ENCODE measurements at places on chromosomes 2 and 18. TPM values are rescaled to one million over a fixed set of nuclear protein-coding genes. Genes with fewer than 3 reads are reported as not detected.

- DNase-seq = no peak
Measured at GRCh38 chr2:241908686-241909420, 39.3 kb downstream of the RTP5 start.

GRCh38 chr2:59425247-59425646 lies 1128.2 kb downstream of the BCL11A start:
- DNase-seq = no peak

- no peak for DNase-seq
Measured at GRCh38 chr2:150903461-150903860, 358.2 kb downstream of the RBM43 start.

DNA sequence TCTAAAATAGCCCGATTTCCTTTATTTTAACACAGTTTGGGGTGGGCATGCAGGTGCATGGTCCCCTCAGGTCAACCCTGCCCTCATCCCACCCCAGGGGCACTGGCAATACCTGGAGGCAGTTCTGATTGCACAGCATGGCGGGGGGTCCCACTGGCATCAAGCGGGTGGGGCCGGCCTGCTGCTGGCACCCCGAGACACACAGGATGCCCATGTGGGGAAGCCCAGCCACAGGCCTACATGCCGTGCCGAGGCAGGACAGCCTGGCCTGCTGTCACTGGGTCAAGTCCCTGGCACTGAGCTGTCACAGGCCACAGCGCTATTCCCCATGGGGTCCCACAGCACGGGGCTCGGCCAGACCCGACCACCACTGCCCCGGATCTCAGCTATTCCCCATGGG lies 11.9 kb upstream of the KCNG2 start:
- no peak for DNase-seq

GRCh38 chr2:395886-396285 lies 108.0 kb upstream of the ALKAL2 start:
- DNase-seq = no peak

- no peak for DNase-seq
Measured at GRCh38 chr18:25759111-25759510, 331.3 kb downstream of the SS18 start.

DNA sequence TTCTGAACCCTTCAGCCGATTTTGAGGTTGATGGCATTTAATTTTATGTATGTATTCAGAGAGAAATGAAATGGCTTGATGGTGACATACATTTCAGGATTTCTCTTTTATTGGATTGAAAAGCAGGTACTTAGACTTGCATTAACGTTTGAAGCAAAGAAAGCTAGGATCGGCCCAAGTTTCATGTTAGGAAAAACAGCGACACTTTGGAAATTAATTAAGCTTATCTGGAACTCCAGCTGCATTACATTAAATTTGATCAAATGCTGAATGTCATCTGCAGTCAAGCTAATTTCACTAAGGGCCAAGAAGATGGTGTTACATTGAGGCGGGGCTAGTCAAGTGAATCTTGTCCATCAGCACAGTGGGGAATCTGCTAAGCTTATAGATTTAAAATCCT lies 441.8 kb downstream of the IRS1 start:
- no peak for DNase-seq

NFATC1 gene
- total RNA-seq = 11.3 TPM

KCNJ13 gene
- total RNA-seq = 0.63 TPM

Data from urinary bladder (tissue), 4 donors.